ENCODE measurements at places on chromosomes 5 and 9.
A peak's percentile ranks its signal among the peaks of the same experiment; 100 is the strongest.

- no peak for DNase-seq
Observed at GRCh38 chr5:31846934-31847333, 208.0 kb downstream of the PDZD2 start.

DNA sequence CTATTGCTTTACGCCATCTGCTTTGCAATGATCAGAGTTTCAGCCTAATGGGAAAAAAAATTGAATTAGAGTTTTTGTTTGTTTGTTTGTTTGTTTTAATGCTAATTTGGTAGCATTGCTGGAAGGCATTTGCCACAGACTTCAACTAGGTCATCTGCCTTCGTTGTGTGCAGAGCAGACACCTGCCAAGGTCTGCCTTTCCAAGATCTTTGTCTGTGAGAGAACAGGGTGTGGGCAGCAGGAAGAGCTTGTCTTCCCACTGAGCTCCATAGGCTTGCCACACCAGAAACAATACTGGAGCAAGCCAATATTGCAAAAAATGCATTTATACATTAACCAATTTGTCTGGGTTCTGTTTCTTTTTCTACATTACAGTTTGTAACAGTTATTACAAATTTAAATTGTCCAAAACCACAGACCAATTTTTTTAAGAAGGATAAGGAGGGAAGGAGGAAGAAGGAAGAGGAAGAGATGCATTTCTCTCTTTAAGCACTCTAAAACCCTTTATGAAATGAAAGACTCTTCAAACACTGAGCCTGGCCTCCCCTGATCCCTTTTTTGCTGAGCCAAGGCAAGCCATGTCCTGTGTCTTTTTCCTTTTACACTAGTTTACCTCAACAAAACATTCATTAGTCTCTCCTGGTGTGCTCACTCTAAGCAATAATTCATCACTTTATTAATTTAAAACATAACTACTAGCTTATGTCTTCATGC, 210.5 kb downstream of the SNX18 start:
- DNase-seq: no peak

DNA sequence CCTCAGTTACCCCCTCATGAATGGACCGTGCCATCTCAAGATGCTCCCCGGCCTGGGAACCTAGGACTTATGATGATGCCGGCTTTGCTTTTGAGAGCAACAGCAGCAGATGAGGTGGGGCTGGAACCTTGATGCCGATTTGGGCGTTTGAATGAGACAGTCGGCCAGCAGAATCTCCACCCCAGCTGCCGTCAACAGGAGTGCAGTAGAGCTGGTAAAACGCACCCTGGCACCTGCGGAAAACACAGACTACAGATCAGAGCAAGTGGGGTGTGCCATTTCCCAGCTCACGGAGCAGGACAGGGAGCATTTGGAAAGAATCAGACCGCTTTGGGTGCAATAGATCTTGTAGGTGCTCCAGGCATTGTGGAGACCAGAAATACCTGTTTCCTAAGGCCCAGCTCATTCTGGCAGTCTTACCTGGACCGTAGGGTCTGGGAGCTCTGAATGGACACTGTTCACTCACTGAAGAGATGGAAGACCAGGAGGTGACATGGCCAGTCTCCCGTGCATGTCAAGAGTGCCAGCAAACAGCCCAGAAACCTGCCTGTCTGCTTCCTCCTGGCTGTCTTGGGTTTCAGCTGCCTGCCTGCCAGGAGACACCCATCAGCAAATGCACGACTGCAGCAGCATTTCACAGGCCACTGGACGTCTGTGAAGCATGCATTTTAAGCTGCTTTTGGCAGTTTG, 317.7 kb upstream of the IRX4 start:
- no peak for DNase-seq

DNA sequence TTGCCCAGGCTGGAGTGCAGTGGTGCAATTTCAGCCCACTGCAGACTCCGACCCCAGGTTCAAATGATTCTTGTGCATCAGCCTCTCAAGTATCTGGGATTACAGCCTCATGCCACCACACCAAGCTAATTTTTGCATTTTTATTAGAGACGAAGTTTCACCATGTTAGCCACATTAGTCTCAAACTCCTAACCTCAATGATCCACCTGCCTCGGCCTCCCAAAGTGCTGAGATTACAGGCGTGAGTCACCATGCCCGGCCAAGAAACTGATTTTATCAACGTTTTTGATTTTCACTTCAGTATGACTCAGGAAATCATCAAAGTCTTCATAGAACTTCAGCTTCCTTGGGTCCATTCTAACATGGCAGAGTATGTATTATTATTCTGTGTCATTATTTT, 125.4 kb downstream of the GABRG2 start:
- no peak for DNase-seq

- DNase-seq: no peak
Observed at GRCh38 chr5:95365302-95366095, 25.7 kb upstream of the FAM81B start.

GRCh38 chr9:107681988-107682387, 192.4 kb upstream of the KLF4 start:
- no peak for DNase-seq

DNA sequence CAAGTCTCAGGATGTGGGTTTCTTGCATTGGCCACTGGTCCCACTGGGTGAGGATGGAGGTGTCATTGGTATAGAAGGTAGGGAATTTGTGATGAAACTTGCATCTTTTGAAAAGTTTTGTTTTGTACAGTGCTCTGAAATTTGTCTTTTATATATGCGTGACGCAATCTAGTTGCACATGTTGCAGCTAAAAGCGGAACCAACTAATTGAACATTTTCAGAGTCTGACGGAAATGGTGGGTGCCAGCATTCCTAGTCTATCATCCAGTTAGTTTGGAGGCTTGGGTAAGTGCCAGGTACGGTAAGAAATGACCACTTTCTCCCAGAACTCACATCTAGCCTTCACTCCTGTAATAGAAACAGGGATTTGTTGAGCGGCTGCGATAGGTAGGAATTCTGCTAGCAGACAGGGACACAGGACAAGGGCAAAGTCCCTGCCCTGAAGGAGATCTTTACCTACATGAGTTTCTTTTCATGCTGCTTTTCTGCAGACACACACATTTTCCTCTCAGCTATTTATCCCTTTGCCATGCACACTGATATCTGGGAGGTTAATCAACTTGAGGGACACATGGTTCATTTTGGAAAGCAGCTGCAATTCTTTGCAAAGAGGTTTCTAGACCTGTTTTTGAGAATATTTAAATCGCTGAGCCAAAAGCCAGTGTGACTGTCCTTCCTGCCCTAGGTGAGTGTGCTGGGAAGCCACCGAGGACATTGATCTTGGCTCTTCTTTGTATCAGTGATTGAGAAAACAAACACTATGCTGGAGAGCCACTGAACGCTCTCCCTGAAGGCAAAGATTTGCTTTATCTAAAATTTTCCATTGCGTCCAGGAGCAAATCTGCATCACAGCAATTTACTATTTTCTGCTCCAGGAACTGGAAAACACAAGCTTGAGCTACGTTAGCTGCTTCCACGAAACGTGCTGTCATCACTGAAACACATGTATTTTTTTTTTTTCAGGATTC, 89.7 kb downstream of the DAP start:
- no peak for DNase-seq

GRCh38 chr9:92534204-92534603, 1.6 kb downstream of the ECM2 start:
- DNase-seq: no peak

GRCh38 chr9:116300360-116300870, 146.8 kb downstream of the PAPPA start:
- DNase-seq: no peak

GRCh38 chr9:133661846-133662540, 25.8 kb downstream of the DBH start:
- no peak for DNase-seq

DNA sequence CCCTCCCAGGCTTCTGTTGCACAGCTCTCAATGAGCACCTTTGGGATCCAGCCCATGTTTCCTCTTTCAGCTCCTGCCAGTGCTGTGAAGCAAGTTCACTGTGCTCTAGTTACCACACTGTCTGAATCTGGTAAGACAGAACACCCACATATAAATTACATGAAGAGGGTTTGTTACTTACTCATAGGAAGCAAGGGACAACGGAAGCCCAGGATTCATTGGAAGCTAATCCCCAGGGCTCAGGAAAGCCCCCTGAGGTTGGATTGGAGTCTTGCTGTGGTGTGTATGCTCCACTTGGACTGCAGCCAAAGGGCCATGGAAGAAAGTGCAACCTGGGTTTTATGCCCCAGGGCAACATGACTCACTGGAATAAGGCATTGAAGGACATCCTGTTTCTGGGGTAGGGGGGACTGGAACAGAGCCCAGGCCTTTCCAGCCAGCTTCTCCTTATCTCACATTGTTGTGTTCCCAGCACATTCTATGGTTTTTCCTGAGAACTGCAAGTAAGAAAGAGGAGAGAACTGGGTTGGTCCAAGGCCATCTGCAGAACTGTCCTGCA, 15.6 kb upstream of the CLK4 start:
- no peak for DNase-seq

DNA sequence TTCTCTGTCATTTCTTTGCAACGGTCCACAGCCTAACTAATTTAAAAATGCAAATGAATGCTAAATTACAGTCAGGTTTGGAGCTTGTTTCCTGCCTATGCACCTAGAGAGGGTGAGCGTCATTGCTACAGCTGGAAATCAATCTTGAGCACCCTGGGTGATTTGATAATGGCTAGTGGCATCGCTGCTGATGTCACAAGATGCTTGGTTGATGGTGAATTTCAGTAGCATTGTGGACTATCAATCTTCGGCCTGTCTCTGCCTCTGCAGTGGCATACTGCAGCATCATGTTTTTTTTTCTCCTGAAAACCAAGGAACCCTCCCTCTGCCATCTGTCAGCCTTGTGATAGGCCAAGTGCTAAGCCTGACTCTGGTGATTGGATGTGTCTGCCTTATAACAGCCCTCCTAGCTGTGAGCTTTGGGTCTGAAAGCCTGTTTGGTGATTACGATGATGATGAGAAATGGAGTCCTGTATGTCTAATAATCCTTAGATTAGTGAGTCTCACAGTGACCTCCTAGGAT, 75.3 kb downstream of the NMUR2 start:
- no peak for DNase-seq

- DNase-seq: no peak
Observed at GRCh38 chr9:73451003-73451402, 299.3 kb downstream of the ANXA1 start.

DNA sequence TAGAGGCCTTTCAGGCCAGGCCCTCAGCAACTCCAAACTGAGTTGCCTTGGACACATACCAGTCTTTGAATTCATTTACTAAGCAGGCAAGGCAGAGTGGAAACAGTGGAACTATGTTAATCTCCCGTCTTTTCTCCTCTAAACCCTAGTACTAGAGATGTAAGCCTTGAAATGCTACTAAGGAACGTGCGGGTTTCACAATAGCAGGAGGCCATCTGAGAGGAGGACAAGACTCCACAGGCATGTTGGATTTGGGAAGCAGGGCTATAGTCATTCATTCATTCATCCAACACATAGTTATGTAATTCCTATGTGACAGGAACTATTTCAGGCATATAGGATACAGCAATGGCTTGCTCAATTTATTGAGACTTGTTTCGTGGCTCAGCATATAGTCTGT, 3.3 kb upstream of the OCLN start:
- no peak for DNase-seq

DNA sequence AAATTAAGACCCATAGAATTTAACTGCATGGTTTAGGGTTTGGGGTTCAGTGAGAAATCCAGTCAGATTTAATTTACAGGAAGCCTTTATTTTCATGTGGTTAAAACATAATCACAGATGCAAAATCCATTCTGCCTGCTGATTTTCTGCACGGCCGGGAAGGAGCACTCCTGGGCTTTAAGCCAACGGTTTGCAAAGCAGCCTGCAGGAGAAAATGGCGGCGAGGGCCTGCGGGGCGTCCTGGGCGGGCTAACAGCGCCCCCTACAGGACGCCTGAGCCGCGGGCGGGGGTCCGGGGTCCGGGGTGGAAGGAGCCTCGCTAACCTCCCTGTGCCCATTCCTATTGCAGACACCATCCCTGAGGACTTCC, 47.6 kb downstream of the THBS4 start:
- DNase-seq: peak; percentile 43

DNA sequence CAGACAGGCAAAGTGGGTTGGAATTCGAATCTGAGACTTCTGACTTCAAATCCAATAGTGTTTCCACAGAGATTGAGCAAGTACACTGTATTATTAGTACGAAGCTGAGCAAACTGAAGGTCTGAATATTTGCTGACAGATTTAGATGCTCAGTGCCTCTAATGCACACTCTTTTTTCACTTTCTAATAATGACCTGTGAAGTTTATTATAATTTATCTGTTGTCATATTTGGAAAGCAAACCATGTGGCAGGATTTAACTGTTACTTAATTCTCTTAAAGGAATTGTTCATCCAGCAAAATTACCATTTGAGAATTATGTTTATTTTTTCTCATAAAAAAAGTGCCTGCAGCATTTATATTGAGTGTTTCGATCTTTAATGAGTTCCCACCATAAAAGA, 277.3 kb downstream of the DMRT2 start:
- DNase-seq: no peak

DNA sequence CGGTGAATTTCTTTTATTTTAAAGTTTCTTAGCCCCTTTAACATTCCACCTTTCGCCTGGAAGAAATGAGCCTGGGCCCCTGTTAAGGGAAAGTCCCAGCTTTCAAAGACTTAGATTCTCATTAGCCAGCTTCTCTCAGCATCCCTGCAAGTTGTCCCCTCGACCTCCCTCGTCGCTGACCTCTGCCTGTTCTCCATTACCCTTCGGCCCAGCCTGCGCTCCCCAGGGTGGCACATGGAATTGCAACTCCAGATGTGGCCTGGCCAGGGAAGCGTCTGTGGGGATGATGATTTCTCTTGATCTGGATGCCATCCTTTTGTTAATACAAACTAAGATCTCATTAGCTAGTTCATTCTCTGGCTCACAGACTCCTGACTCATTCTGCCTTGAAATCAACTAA, 43.4 kb upstream of the FANCC start:
- no peak for DNase-seq

DNA sequence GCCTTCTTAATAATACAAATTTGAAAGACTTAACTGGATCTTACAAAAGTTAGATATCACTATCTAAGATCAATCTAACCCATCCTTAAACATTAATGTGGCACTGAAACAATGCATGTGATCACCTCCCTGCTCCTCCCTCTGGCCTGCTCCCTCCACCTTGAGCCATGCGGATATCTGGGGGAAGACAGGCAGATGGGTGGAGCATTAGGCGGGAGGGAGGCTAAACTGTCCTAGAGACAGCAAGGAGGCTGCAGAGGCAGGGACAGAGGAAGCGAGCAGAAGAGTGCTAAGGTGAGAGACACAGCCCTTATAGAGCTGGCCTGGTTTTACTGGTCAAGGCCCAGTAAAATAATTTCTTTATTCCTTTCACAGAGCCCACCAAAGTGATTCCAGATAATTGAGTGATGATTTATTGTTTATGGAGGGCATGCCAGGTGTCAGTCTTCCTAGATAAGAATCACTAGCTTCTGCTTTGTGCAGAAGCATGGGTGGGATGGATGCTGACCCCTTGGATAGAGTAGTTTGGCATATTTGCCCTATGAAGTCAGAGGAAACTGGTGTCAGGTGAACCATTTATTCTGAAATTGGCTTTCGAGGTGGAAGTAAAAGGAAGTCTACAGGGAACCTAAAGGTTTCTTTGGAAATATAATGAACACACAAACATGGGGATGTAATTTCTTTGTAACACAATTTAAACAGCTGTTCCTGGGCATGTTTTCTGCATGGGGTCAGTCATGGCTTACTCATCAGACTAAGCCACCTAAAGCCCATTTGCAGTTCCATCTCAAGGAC, 188.3 kb downstream of the GNAQ start:
- no peak for DNase-seq

Measured in stimulated activated CD8-positive, alpha-beta memory T cell treated with anti-CD3 and anti-CD28 coated beads, Interleukin-7, amount 100 ng/mL, for 48 hours (primary cell).